ENCODE measurements at places on chromosomes 6 and 20. TPM values are rescaled to one million over a fixed set of nuclear protein-coding genes. Genes with fewer than 3 reads are reported as not detected.

The COL9A1 gene
- polyA plus RNA-seq: 49.0 TPM

The CLDN20 gene
- polyA plus RNA-seq: 0.42 TPM

The SLC22A16 gene
- 0.43 TPM for polyA plus RNA-seq

The TP53INP2 gene
- 12.8 TPM for polyA plus RNA-seq

The CRISP2 gene
- 0.21 TPM for polyA plus RNA-seq

The GJA1 gene
- 65.7 TPM for polyA plus RNA-seq

The PFDN4 gene
- polyA plus RNA-seq: 58.1 TPM

The CCDC28A gene
- polyA plus RNA-seq: 28.5 TPM

The TMEM151B gene
- 0.71 TPM for polyA plus RNA-seq

The TRIM40 gene
- polyA plus RNA-seq: not detected

The SNPH gene
- polyA plus RNA-seq: 2.7 TPM

The MROH8 gene
- 7.8 TPM for polyA plus RNA-seq

The TMEM217 gene
- polyA plus RNA-seq: 1.7 TPM

The HEY2 gene
- 8.3 TPM for polyA plus RNA-seq

The CABLES2 gene
- polyA plus RNA-seq: 11.8 TPM

The METTL24 gene
- polyA plus RNA-seq: 17.3 TPM
